ENCODE measurements at places on chromosomes 12 and 14.

- DNase-seq = no peak
Measured at GRCh38 chr12:30913323-30913722, 13.2 kb upstream of the TSPAN11 start.

- no peak for DNase-seq
Measured at GRCh38 chr12:19014240-19014639, 115.3 kb upstream of the PLEKHA5 start.

GRCh38 chr14:72516936-72517700 is 376.8 kb downstream of the DPF3 start:
- DNase-seq = no peak

DNA sequence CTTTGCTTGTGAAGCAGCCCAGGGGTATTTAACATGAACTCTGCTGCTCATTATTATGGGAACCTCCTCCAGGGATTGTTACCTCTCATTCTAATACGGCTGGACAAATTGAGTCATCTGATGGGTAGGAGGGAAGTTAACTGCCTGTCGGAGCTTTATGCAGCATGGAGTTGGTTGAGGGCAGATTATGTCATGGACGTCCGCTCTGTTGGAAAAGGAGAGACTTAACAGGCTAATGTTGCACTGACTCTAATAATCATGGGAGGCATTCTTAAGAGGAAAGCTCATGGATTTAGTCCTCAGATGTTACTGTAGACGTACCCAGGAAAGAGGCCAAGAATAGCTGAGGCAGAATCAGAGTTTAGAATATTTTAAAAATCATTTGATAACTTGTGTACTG is 9.9 kb downstream of the POP5 start:
- DNase-seq = no peak

GRCh38 chr12:50568338-50569091 is 63.7 kb downstream of the DIP2B start:
- no peak for DNase-seq

GRCh38 chr12:31326736-31327659 is 1.0 kb upstream of the SINHCAF start:
- no peak for DNase-seq

- DNase-seq = no peak
Measured at GRCh38 chr14:35304812-35305462, 12.8 kb downstream of the PSMA6 start.

DNA sequence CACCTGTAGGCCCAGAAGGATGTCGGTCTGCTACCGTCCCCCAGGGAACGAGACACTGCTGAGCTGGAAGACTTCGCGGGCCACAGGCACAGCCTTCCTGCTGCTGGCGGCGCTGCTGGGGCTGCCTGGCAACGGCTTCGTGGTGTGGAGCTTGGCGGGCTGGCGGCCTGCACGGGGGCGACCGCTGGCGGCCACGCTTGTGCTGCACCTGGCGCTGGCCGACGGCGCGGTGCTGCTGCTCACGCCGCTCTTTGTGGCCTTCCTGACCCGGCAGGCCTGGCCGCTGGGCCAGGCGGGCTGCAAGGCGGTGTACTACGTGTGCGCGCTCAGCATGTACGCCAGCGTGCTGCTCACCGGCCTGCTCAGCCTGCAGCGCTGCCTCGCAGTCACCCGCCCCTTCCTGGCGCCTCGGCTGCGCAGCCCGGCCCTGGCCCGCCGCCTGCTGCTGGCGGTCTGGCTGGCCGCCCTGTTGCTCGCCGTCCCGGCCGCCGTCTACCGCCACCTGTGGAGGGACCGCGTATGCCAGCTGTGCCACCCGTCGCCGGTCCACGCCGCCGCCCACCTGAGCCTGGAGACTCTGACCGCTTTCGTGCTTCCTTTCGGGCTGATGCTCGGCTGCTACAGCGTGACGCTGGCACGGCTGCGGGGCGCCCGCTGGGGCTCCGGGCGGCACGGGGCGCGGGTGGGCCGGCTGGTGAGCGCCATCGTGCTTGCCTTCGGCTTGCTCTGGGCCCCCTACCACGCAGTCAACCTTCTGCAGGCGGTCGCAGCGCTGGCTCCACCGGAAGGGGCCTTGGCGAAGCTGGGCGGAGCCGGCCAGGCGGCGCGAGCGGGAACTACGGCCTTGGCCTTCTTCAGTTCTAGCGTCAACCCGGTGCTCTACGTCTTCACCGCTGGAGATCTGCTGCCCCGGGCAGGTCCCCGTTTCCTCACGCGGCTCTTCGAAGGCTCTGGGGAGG is at the start of gene LTB4R:
Gene LTB4R (plus strand): TSS at position 857 of the 959 bp plus-strand sequence. CDS start 4,150 bp downstream, outside the sequence.
- DNase-seq = no peak

- DNase-seq = no peak
Measured at GRCh38 chr14:71103662-71104484, 196.6 kb downstream of the PCNX1 start.

- no peak for DNase-seq
Measured at GRCh38 chr12:40829738-40830144, 137.5 kb downstream of the CNTN1 start.

DNA sequence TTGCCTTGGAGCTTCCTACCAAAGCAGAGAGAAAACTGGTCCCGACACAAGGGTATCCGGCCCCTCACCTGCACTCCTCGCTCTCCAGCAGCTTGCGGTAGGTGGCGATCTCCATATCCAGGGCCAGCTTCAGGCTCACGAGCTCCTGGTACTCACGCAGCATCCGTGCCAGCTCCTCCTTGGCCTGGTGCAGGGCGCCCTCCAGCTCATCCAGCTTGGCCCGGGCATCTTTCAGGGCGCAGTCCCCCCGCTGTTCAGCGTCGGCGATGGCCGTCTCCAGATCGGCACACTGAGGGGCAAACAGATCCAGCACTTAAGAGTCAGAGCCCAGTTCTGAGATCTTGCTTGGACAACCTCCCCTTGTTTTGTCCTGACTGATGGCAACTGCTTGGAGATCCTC is 13.7 kb downstream of the KRT72 start:
- DNase-seq = no peak

All from stimulated activated CD4-positive, alpha-beta T cell treated with anti-CD3 and anti-CD28 coated beads, Interleukin-15, amount 100 ng/mL, for 48 hours (primary cell).